D341Med (cell line): ENCODE measurements at places on chromosomes 7 and 10.

GRCh38 chr7:101031082-101031481 lies 11.2 kb downstream of the MUC17 start:
- DNase-seq = no peak

DNA sequence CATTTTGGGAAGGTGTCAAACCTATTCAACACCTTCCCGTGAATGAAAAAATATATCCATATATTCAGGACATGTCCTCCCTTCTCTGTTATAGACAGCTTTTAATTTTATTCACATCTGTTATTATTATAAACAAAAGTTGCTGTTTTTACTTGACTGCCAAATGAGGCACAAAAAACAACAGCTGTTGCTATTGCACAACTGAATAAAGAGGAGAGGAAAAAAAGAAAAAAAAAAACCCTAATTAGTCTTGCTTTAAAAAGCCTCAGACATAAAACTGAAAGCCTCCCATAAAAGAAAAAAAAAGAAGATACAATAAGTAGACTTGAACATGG lies 153.4 kb downstream of the BMPER start:
- no peak for DNase-seq

DNA sequence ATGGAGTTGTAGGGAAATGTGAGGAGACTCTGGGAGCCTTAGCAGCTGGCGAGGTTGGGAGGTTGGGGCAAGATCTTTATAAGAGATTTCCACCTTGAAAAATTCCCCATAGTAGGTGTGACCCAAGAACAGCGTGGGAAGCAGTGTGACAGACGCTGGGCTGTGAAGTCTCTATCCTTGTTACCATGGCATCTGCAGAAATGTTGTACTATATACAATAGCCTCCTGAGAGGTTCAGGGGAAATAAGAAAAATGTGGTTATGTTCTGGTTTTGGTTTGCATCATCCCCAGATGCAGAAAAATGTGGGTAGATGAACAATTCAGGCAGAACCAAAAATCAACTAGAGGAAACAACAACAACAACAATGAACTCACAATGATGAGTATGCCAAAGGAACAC lies 498.6 kb downstream of the SH2D4B start:
- no peak for DNase-seq

- DNase-seq = no peak
Observed at GRCh38 chr7:34837316-34837715, 179.3 kb downstream of the NPSR1 start.

GRCh38 chr7:16785846-16786245 lies 19.0 kb downstream of the AGR2 start:
- DNase-seq = no peak

- no peak for DNase-seq
Observed at GRCh38 chr10:14062528-14063260, 268.0 kb downstream of the FRMD4A start.
